Amniotic stem cell (primary cell): ENCODE measurements at places on chromosomes 6 and 20.

GRCh38 chr6:54426995-54427394, 118.8 kb downstream of the TINAG start:
- DNase-seq: no peak

DNA sequence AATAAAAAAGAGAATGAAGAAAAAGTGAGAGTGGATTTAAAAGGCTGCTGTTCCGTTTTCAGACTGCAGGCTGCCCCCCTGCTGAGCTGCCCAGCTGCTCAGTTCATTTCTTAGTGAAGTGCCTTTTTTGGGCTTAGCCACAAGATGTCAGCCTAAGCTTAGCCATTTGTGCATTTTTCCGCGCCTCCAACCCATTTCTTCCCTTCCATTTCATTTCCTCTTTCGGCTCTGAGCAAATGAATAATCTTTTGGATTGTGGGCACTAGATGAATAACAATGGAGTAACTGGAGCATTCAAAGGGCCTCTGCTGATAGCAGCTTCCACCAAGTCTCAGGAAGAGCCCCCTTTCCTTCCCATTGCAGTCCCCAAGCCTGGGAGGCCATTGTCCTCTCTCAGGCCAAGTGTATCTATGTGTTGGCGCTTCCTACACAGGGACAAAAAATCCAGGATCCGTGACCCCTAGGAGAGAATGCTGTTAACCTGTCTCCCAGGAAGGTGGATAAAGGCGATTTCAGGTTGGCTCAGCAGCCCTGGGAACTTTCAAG, 83.5 kb upstream of the SPTLC3 start:
- peak; percentile 76 for DNase-seq

DNA sequence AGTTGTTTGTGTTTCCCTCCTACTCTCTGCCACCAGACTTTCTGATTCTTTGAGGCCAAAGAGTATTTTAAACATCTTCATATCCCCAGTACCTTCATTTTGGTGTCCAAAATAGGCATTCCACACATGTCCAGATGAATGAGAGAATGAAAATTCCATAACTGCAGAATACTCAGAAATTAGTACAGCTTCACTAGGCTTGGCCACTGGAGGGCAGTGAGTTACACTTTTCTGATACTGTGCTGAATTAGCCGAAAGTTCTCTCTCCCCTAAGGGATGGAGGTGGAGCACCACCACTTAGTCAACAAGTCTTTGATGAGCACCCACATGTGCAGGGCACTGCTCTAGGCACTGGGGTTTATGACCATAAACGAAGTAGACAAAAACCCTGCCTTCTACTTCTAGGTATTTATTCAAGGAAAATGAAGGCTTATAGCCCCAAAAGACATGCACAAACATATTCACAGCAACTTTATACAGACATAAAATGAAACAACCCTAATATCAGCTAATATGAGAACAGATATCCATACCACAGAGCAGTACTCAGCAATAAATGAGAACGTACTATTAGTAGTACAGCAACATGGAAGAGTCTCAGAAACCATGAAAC, 46.1 kb upstream of the TMEM217 start:
- peak; percentile 28 for DNase-seq

- DNase-seq: no peak
These were observed 94.0 kb downstream of the ZMYND8 start for GRCh38 chr20:47262365-47263013.

GRCh38 chr6:160995271-160995670, 3.7 kb downstream of the MAP3K4 start:
- DNase-seq: no peak
